ENCODE measurements at places on chromosomes 11 and 22. TPM values are rescaled to one million over a fixed set of nuclear protein-coding genes. Genes with fewer than 3 reads are reported as not detected.

The NDUFS3 gene
- total RNA-seq = 58.2 TPM

The NPAS4 gene
- total RNA-seq = not detected

The MISFA gene
- 1.2 TPM for total RNA-seq

The CASP1 gene
- 5.4 TPM for total RNA-seq

The GSTP1 gene
- 30.9 TPM for total RNA-seq

The RNH1 gene
- total RNA-seq = 85.4 TPM

GRCh38 chr11:12832480-12833224, 158.4 kb downstream of the TEAD1 start:
- no peak for DNase-seq

DNA sequence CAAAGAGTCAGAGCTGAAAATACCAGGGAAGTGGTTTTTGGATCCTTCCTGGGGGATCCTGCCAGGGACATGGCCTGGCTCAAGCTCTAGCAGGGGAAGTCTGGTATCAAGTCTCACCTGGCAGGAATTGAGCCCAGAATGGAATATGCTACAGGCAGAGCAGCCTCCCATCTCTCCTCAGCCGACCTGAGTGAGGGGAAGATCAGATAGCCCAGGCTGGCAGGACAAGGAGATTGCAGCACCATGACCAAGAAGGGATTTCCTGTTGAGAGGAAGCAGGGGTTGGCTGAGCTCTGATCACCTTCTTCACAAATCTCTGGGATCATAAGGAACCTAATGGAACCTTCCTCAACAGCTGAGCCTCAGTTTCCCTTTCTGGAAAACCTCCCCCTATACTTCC, 13.0 kb downstream of the OAF start:
- DNase-seq = no peak

GRCh38 chr22:22798232-22798616, 89.4 kb upstream of the IGLL5 start:
- DNase-seq = no peak

DNA sequence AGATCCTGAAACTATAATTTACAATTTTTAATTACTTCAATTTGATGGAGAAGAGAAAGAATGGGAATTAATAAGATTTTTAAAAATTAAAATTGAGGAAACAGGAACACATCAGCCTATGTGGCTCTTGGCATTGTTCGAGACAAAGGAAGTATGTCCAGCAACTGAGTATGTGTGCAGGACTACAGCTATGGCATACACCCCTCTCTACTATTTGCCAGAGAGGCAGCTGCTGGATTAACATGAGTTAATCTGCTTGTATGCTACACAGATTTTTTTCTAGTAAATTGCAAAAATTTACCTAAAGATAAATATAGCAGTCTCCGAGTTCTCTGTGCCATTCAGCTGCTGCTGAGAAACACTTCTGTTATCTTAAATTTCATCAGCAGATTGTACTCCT, 70.6 kb downstream of the PHF21A start:
- DNase-seq = no peak

GRCh38 chr11:43580735-43581369, 99.7 kb upstream of the HSD17B12 start:
- DNase-seq = no peak

DNA sequence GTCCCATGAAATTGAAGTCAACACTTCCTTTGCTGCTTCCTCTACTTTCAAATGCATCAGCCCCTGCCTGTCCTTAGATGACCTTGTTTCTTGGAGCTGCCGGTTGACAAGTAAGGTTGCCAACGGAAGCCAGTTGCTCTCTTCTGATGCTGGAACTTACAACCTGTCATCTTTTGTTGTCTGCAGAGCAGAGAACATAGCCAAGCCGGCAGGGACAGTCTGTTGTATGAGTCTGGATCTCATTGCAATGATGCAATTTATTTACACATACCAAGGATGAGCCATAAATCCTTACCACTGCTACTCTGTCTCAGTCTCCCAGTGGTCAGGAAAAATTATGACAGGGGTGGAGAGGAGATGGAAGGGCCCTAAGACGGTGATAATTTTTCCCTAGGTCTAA, 151.4 kb downstream of the BLID start:
- no peak for DNase-seq

DNA sequence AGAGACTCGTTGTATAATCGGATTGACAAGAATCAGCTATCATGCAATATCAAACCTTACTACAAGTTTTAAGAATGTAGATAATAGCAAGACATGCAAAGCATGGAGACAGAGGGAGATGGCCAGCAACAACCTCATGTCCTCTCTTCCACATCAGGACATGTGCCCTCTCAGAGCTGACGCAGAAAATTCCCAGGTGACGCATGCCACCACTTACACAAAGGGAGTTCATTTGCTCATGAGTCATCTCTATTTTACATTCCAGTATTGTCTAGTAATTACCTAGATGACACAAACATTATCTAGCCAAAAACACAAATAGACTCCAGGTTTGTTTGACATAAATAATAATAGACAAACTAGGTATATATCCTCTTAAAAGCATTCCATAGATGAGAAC, 38.1 kb upstream of the OPCML start:
- no peak for DNase-seq

DNA sequence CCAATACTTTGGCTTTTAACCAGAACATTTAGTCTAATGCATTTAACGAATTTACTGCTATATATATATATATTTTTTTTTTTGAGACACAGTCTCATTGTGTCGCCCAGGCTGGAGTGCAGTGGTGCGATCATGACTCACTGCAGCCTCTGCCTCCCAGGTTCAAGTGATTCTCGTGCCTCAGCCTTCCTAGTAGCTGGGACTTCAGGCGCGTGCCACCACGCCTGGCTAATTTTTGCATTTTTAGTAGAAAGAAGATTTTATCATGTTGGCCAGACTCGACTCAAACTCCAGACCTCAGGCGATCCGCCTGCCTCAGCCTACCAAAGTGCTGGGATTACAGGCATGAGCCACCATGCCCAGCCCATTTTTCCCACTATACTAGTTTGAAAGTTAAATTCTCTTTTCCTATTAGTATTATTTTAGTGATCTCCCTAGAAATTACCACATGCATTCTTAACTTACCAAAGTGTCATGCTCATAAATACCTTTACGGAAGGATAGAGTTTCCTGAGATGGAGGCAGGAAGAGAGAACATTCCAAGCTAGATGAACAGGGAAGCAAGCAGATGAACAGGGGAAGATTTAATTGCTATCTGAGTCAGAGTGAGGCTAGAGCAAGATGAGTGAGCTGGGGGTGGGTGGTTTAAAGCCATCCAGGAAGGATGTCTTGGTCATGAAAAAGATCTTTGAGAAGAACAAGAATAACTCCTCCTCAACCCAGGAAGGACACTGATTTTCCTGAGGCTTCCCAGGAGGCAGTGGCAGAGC, 4.4 kb upstream of the PGAP2 start:
- no peak for DNase-seq

DNA sequence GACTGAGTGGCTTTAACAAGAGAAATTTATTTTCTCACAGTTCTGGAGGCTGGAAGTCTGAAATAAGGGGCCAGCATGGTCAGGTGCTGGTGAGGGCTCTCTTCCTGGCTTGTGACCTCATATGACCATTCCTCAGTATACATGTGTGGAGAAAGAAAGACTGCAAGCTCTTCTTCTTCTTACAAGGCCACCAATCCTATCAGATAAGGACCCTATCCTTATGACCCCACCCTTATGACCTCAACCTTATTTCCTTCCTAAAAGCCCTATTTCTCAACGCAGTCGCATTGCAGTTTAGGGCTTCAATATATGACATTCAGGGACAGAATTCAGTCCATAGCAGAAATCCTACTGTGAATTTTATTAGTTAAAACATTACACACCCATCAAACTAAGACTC, 124.4 kb upstream of the RAG2 start:
- DNase-seq = no peak

DNA sequence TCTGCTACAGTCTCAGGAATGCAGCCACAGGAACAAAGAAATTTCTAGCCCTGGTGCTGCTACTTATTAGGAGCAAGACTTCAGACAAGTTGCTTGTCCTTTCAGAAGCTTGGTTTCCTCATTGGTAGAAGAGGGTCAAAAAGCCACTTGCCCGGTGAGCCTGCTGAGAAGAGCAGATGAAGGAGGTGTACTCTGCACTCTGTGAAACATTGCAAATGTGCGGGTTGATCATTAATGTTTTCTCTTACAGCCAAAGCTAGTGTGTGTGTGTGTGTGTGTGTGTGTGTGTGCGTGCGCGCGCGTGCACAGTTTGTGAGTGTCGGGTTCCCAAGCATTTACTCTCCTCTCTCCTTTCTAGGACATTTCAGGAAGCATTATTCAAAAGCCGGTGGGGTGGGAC, 86.3 kb upstream of the NNMT start:
- DNase-seq = peak; percentile 74

- DNase-seq = no peak
Observed at GRCh38 chr11:50088231-50088630, 55.6 kb downstream of the OR4C45 start.

GRCh38 chr11:111982541-111983186, 42.5 kb upstream of the DLAT start:
- DNase-seq = no peak

GRCh38 chr11:102306817-102307726, 10.2 kb upstream of the BIRC3 start:
- DNase-seq = no peak

DNA sequence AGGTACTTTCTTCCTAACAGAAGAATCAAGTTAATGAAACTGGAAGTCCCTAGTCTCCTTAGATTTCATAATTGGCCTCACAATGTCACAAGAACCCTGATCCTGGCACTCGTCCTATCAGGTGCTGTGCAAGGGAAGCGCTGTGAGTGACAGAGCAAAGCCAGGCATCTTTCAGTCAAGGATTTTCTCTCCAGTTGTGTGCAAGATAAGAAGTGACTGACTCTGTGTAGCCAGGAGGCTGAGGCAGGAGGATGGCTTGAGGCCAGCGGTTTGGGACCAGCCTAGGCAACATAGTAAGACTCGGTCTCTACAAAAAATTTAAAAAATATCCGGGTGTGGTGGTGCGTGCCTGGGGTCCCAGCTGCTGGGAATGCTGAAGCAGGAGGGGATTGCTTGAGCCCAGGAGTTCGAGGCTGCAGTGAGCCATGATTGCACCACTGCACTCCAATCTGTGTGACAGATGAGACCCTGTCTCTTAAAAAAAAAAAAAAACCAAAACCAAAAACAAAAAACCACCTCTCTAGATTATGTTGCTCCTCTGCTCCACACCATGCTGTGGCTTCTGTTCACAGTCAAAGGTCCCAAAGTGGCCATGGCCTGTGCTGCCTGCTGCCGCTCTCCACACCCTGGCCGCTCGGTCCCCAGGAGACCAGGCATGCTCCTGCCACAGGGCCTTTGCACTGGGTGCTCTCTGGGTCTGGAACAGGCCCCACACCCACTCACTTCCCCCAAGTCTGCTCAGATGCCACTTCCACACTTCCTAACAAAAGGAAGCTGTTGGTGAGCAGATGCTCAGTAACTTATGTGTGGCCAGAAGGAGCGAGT, 54.2 kb upstream of the CLDN5 start:
- no peak for DNase-seq

GRCh38 chr11:88042647-88043046, 132.6 kb downstream of the RAB38 start:
- no peak for DNase-seq

GRCh38 chr11:38784164-38784563, 2186.1 kb upstream of the RAG2 start:
- no peak for DNase-seq

GRCh38 chr11:63670433-63671321, 499 bp downstream of the ATL3 start:
- DNase-seq = peak; percentile 68

DNA sequence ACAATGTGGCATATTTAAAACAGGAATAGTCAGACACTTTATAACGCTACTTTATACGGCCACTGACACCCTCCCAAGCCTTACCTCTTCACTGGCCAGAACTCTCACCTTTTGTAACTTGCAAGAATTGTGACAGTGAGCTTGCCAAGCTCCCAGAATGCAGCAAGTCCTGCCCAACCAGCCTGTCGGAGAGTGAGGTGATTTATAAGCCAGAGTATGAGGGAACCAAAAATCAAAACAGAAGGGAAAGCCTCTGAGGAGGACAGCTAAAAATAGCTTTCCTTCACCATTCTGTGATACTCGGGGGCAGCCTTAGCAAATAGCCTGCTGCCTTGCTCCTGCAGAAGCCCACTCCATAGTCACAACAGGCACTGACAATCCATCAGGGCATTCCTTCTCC, 229.7 kb downstream of the FAM76B start:
- no peak for DNase-seq

Measured in left lobe of liver (tissue), 2 donors.